NCI-H1092 (cell line): ENCODE measurements at places on chromosomes 3 and 15.

GRCh38 chr3:186115239-186115996 is 6.5 kb upstream of the ETV5 start:
- DNase-seq = no peak

GRCh38 chr3:169044331-169045113 is 619.0 kb downstream of the MECOM start:
- DNase-seq = no peak

GRCh38 chr15:82159922-82160321 is 102.6 kb downstream of the EFL1 start:
- DNase-seq = no peak

- no peak for DNase-seq
Measured at GRCh38 chr15:63968700-63969099, 77.6 kb downstream of the DAPK2 start.

GRCh38 chr3:66449411-66449974 is 51.3 kb downstream of the LRIG1 start:
- peak; percentile 57 for DNase-seq
